HCT116 (cell line): ENCODE measurements at places on chromosomes 12 and 14.

DNA sequence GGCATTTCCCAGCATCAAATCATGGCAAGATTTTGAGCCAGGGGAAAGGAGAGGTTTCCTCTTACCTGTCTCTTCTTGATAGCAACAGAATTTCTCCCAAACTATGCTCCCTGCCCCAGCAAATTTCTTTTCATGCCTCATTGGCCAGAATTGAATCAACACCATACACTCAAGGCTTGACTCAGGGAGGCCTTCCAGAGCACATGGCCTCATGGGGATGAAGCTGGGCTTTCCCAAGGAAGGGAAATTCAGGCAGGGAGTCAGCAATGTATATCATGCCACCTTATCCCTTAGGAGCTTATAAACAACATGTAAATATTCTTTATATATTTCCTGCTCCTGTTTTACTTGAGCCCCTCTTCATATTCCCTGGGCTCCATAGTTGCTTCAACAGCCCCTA, 62.1 kb downstream of the ARF6 start:
- no peak for DNase-seq

DNA sequence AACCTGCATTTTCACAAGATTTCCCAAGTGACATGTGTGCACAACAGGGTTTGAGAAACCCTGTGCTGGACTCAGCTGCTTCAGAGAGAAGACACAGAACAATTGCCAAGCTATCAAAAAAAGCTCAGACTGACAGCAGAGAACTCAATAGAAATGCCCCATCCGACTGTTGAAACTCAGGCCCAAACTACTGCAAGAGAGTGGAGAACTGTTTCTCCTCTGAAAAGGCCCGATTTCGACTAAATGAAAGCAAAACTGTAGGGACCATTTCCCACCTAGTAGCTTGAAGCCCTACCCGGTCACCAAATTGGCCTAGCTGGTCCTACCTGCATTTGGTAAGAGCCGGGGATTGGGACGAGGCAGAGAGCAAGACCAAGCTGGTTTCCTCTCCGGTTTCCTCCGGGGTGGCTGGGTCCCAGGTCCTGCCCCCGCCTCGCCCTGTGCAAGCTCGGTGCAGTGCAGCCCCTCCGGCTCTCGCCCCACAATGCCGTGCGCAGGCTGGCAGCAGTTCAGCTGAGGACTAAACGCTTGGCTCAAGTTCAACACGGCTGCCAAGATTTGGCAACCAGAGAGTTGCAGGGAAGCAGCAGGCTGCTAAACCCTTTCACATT, 1180.6 kb downstream of the VRK1 start:
- DNase-seq: no peak

- no peak for DNase-seq
These were observed 174.1 kb upstream of the SFSWAP start for GRCh38 chr12:131536766-131537165.

- no peak for DNase-seq
These were observed 265.9 kb downstream of the EFCAB11 start for GRCh38 chr14:89688507-89689211.

- DNase-seq: no peak
These were observed 9.5 kb upstream of the NYNRIN start for GRCh38 chr14:24389226-24389848.
